Hematopoietic multipotent progenitor cell treated with erythropoietin and hydrocortisone succinate and interleukin-3 and kit ligand, for 8 days (in vitro differentiated cells): ENCODE measurements at places on chromosomes 7 and 10.

DNA sequence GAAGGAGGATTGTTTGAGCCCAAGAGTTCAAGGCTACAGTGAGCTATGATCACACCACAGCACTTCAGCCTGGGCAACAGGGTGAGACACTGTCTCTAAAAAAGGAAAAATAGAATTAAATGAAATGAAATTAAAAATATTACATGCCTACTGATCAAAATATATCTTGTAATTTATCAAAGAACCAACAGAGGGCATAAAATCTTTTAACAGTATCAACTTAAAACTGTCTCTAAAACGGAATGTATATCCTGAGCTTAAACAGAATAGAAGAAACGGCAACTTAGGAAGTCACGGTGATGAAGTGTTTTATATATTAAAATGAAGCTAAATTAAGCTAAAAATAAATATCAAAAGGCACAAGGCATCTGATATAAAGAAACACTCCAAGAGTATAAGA lies 78.8 kb downstream of the MTPAP start:
- DNase-seq, result peak; percentile 16

DNA sequence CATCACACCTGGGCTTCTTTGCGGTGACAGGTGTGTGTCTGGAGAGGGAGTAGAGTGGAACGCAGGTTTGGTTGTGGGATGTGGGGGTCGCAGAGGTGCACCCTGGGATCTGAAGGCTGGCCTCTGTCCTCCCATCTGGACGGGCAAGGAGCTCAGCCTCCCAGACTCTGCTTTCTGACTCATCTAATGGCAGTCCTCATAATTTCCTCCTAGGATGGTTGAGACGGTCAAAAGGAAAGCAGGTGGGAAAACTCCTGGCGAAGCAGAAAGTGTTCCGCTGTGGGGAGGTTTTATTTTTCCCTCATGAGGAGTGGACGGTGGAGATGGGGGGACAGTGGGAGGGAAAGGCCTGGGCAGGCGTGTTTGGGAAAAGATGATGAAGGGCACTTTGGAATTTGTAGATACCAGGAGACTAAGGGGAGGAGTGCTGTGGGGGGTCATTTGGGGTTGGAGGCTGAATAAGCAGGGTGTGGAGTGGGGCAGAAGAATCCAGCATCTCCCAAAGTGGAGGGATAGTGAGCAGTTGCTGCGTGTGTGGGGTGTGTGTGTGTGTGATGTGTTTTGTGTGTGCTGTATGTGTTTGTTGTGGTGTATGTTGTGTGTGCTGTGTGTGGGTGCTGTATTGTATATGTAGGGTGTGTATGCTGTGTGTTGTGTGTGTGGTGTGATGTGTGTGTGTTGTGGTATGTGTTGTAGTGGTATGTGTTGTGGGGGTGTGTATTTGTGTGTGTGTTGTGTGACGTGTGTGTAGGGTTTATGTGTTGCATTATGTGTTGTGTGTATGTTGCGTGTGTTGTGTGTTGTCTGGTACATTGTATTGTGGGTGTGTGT lies 97.2 kb upstream of the PODXL start:
- DNase-seq, result no peak

DNA sequence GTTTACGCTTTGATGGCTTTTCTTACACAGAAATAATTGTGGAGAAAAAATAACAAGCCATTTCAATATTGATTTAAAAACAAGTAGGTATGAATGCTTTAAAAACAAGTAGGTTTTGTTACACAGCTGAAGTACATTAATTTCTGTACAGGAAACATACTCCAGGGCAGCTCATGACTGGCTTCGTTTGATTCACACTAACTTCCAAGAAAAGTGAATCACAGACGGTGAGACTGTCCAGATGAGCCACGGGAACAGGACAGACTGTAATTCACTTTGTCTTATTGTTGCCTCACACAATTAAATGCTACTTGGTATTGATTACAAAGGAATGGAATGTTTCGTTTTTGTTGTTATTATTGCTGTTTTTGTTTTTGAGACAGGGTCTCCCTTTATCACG lies 26.6 kb upstream of the SNX10 start:
- DNase-seq, result no peak

GRCh38 chr10:58821752-58822056 lies 309.0 kb downstream of the BICC1 start:
- DNase-seq, result no peak

GRCh38 chr7:7438851-7439250 lies 96.8 kb downstream of the COL28A1 start:
- no peak for DNase-seq

DNA sequence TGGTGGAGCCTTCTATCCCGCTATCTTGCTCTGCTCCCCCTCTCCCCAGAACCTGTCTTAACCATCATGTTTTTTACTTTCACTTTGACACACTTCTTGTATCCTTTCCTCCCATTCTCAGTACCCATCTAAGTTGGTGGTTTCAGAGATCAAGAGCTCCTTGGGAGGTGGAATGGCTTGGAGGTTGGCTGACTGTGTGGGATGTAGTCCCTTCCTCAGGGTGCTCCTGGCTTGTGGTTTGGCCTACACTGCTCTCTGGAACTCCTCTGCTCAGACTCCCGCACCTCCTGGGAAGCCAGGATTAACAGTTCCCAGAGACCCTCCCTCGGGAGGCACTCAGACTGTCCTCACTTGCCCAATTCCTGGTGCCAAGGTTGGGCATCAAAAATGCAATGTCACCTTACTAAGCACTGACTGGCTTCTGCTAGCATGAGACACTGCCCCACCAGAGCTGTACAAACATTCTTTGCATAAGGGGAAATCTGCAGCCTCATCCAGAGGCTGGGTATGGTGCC lies 93.1 kb upstream of the NAMPT start:
- no peak for DNase-seq

- no peak for DNase-seq
These were observed 95.3 kb downstream of the CPED1 start for GRCh38 chr7:121083790-121084251.

GRCh38 chr7:158375034-158375433 lies 212.6 kb downstream of the PTPRN2 start:
- DNase-seq, result no peak

- no peak for DNase-seq
These were observed 3.9 kb downstream of the LMBR1 start for GRCh38 chr7:156889089-156889488.

DNA sequence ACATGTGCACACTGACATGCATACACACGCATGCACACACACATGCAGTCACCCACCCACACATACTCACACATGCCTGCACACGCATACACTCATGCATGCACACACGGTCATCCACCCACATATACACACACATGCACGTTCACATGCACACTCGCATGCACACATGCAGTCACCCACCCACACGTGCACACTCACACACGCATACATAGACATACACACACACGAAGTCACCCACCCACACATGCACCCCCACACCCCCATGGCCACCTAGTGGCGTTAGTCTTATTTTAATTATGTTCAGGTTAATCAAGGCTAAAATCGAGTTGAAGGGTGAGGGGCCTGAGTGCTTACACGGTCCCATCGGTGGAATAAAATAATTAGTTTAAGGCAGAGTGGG lies 96.8 kb downstream of the DNAJB6 start:
- DNase-seq, result no peak

DNA sequence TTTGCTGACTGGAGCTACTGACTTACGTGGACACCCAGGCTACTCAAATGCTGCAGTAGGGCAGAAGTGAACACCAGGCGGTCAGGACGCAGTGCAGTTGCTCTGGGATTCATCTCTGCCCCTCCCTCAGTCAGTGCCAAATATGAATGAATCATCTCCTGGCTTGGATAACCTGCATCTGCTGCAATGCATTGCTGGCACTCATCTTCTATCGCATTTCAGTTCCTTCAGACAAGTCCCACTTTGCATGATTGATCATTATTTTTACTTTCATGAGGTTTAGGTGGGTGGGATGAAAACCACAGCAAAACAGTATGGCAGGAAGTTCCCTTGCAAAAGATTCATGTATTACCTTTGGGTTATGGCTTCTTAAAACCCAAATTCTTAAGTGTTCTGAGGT lies 224.6 kb upstream of the NRP1 start:
- DNase-seq, result no peak

- DNase-seq, result no peak
These were observed 102.7 kb downstream of the NRP1 start for GRCh38 chr10:33231621-33232350.

- DNase-seq, result peak; percentile 60
These were observed at the start of gene CPED1 for GRCh38 chr7:120988591-120989256. Gene CPED1, plus strand, starts transcription at chr7:120988711. Its CDS starts 911 bp downstream, at chr7:120989622.

DNA sequence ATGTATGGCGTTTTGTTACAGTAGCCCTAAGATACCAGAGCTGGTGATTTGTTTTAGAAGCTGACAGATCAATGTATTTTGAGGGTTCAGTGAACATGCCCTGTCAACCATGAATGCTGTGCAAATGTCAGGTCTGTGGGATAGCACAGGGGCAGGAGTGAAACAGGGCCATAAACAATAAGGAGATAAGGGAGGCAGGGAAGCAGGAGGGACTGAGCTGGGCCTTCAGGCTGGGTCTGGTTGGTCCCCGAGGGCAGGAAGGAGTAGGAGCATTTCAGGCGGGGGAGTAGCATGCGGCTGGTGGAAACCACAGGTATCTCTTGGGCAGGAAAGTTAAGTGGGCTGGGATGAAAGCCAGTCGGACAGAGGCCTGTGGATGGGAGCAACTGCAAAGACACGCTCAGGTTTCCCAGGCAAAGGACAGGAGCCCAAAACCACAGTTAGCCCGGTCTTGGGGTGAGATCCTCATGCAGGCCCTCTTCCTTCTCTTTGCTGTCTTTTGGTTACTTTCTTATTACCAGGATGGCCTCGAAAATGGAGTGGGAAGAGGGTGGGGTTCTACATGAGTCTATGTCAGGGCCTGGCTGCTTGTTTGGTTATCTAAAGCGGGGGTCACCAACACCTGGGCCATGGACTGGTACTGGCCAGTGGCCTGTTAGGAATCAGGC lies 69.5 kb upstream of the SEPHS1 start:
- no peak for DNase-seq

GRCh38 chr10:93095225-93095624 lies 21.5 kb downstream of the CYP26A1 start:
- DNase-seq, result no peak

DNA sequence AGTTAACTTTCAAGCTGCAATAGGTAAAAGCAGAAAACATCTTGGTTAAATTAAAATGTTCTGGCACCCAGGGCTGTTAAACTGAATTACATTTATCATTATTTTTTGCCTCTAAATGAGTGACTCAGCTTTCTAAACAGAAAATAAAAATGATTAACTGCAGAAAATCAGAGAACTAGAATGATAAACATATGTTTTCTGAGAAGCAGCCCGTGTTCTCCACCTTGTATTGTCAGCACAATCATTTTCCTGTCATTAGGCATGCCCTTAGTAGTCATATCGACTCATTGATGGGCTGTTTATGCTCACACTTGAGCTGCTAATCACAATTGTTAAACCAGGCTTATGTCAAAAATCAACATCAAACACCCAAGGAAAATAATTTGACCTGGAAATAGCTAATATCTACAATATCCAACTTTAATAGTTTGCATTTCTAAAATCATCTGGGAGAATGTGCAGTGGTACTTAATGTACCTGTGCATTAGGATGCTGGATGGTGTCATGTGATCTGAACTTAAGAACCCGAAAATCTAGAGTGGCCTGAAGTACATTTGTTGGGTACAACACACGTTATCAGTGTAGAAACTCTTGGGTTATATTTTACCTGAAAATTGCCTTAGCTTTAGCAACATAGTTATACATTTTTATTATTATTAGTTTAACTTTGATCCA lies 2.3 kb downstream of the MDFIC start:
- DNase-seq, result no peak

GRCh38 chr7:139901901-139902300 lies 72.8 kb downstream of the TBXAS1 start:
- DNase-seq, result peak; percentile 26

DNA sequence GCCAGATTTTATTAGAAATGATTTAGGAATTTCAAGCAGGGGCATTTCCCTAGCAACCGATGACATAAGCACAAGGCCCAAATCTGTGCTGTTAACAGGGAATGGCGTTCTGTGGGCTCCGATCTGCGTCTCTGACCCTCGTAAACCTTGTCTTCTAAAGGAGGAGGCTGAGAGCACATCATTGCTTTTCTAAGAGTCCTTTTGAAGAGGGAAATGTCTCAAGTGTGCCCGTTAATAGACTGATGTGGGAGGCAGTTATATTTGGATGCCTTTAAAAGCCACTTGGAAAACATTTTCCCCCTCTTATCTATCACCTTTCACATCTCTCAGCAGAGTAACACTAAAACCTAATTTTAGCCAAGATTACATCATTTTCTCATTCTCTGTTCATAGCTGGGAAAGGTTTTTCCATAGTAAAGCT lies 424.1 kb upstream of the GALNT17 start:
- DNase-seq, result no peak
